ENCODE measurements at places on chromosomes 12 and 14.

DNA sequence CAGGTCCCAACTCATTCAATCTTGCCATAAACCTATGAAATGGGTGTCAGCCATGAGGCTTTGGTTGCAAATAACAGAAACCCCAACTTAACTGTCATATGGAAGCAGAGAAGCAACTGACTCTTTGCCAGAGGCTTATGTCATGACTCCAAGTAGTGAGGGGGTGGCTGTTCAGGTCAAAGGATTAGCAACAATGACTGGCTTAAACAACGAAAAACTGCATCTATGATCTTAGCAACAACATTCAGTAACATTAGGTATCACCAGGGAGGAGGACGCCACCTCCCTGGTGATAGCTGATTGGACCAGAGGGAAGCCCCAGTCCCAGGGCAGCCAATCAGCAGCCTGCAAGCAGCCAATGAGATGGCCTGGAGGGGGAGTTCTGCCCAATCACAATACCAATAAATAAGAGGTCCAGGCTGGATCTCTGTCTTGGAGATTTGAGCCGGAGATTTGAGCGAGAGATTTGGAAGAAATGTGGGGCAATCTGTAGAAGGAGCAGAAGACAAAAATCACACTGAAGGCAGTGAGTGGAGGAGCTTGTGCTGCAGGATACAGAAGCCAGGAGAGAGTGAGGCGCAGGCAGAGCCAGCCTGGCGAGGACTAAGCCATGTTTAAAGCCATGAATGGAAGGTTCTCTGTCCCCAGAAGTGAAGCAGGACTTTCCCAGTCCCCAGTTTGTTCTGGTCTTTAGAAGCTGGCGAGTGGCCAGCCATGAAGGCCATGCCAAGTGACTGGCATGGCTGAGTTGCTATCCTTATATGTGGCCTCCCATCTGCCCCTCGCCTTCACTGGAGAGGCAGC, 93.3 kb downstream of the CALM1 start:
- no peak for DNase-seq

DNA sequence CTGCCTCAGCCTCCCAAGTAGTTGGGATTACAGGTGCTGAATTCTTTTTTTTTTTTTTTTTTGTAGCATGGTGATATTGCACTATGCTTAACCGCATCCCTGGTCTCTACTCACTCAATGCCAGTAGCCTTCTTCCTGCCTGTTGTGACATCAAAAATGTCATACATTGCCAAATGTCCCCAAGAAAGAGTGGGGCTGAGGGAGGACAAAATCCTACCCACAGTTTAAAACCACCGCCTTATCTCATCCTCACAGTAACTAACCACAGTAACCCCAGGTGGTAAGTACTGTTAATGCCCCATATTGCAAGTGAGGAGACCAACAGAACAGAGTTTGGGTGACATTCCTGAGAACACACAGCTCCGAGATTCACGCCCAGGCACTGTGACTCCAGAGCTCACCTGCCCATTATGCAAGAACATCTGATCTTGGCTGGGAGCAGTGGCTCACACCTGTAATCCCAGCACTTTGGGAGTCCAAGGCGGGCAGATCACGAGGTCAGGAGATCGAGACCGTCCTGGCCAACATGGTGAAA, 19.6 kb downstream of the MORN3 start:
- no peak for DNase-seq

DNA sequence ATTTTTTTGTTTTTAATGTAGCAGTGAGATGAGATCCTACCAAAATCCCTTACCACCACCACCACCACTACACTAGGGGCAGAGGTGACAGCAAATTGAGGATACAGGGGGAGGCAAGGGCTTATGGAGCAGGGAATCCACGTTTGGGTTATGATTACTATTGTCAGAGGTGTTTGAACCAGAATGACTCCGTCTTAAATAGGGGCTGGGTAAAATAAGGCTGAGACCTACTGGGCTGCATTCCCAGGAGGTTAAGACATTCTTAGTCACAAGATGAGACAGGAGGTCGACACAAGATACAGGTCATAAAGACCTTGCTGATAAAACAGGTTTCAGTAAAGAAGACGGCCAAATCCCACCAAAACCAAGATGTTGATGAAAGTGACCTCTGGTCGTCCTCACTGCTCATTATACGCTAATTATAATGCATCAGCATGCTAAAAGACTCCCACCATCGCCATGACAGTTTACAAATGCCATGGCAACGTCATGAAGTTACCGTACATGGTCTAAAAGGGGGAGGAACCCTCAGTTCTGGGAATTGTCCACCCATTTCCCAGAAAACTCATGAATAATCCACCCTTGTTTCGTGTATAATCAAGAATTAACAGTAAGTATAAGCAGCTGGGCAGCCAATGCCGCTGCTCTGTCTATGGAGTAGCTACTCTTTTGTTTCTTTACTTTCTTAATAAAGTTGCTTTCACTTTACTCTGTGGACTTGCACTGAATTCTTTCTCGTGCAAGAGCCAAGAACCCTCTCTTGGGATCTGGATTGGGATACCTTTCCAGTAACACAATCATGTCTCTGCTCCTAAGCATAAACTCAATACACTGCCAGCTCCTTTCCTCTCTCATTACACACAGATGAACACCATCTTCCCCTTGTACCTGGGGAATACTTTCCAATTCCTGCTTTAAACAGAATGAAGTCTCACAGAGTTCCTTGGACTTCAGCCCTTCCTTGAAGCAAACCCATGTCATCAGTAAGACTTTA, 16.7 kb upstream of the CRY1 start:
- DNase-seq = no peak

DNA sequence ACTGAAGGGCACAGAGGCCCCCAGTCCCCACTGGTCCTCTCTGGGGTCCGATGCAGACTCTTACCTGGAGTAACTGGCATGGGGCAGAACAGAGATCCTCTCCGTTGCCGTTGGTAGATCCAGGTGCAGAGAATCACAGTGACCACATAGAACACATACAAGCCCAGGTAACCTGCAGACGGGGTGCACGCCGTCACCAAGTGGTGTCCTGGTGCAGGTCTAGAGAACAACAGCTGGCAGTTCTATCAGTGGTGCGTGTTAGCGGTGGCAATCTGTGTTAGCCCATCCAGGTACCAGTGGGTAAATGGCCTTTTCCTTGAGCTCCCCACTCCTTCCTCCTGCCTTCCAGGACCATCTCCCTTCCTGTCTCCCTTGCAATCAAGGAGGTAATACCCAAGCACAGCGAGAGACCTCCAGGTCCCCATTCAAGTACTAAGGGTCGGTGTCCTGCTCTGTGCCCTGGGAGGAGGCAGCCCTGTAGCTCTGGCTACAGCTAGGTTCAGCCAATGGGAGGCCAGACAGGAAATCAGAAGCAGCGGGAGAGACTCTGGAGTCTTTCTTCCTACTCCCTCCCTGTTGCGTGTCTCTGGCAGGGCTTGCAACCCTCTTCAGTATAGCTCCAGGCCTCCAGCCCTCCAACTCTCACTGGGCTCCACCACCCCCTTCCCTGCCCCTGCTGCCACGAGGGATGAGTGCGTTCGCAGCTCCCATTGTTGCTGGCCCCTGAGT, 15.8 kb downstream of the SLC8B1 start:
- no peak for DNase-seq

- DNase-seq = no peak
Measured at GRCh38 chr12:58189030-58189429, 247.7 kb downstream of the ATP23 start.

DNA sequence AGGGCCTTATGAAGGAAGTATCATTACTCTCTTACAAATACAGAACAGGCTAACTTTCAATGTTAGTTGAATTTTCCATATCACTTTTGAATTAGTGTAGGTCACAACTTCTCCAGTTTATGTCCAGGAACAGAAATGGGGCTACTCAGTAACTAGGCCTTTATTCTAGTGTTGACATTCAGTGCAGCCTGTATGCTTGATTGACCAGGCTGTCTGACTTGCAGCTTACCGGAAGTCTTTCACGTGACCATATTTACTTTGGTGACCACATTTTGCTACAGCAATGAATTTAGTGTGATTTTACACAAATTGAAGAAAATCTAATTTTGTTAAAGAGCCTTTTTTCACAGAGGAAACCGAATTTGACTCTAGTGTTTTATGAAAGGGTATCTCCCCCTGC, 12.4 kb downstream of the MTERF2 start:
- DNase-seq = no peak

GRCh38 chr12:57623385-57623784, 9.6 kb downstream of the B4GALNT1 start:
- no peak for DNase-seq

DNA sequence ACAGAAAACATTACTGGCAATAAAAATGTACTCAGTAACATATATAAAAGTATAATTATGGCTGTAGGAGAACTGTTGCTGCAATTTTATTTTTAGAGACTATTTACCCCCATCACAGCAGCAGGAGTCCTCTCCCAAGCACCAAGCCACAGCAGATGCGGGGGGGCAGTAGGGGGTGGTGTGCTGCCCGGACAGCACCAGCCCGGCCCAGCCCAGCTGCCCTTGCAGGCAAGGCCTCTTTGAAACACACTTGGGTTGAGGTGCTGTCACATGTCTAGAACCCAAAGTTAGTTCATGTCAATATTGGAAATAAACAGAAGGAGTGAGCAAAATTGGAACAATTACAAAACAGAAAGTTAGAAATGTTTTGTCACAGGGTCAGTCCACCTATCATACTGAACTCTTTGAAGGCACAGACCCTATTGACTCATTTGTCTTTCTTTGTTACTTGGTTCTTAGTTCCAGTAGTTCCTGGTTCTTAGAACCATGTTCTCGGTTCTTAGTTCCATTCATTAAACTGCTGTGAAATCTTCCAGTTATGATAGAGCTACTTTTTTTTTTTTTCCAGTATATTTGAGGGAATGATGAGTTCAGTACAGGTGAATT, 22.7 kb downstream of the CCNK start:
- DNase-seq = no peak

DNA sequence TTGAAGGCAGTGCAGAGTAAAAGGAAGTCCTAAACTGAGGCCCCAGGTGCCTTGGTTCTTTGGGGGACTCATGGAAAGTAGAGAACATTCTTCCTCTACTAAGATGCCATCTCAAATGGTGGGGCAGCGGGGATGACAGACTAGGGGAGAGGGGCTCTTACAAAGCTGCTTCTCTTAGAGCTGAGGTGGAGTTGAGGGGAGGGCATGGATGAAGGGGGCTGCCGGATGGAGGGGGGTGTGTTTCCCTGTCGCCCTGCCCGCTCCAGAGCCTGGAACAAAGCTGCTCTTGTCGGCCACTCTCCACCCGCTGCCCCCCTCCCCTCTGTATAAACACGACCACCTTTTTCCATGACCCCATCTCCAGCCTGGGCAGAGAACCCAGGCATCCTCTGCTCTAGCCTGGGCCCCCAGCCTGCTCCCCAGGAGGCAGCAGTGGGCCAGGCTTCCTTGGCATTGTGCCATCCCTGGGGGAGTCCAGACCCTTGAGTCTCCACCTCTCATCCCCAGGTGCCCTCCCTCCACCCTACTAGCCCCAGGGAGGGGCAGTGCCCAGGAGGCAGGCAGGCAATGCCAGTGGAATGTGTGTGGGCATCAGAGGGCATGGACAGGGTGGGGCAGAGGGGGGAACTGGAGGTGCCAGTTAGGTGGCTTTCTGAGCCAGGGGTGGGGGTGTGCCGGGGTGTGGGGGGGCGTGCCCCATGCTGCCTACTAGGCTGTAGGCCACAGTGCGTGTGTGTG, 1.7 kb downstream of the RARG start:
- no peak for DNase-seq

- no peak for DNase-seq
Measured at GRCh38 chr12:73342733-73343132, 1070.6 kb downstream of the TRHDE start.

DNA sequence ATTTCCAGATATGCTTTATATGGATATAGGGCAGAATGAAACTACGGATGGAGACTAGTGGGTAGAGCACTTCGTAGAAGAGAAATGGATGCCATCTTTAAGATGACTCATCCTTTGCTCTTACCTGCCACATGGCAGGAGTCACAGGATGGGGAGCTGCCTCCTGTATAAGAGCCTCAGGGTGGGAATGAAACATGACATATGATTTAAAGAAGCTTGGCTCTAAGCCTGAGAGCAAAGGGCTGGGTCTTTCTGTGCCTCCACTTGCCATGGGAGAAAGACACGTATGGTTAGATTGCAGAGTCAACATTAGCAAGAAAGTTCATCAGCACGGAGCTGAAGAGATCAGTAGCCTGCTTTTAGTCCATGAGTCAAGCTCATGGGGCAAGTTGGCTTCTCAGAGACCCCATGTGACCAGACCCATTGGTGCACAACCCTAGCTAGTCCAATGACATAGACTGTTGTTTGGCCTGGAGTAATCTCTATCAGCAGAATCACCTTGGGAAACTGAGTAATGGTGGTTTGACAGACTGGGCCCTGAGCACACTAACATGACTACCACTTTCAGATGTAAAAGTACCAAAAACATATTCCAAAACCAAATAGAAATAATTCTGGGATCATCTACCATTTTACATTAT, 38.1 kb upstream of the IL22 start:
- DNase-seq = no peak

- no peak for DNase-seq
Measured at GRCh38 chr14:73742520-73743238, 28.5 kb upstream of the PNMA1 start.

DNA sequence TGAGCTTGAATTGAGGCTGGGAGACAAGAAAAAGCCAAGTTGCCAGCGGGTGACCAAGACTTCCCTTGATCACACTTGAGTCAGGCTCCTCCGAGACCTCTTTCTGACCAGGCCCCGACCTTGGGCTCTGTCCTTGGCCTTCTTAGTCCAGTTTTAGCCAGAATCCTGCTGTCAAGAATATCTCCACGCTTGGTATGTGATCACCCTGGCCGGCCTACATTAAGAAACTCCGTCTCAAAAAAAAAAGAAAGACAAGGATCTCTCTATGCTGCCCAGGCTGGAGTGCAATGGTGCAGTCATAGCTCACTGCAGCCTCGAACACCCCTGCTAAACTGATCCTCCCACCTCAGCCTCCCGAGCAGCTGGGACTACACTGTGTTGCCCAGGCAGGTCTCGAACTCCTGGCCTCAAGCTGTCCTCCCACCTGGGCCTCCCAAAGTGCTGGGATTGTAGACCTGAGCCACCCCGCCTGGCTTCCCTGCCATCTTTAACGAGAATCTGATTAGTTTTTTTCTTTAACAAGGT, 1.0 kb upstream of the ITPK1 start:
- no peak for DNase-seq

DNA sequence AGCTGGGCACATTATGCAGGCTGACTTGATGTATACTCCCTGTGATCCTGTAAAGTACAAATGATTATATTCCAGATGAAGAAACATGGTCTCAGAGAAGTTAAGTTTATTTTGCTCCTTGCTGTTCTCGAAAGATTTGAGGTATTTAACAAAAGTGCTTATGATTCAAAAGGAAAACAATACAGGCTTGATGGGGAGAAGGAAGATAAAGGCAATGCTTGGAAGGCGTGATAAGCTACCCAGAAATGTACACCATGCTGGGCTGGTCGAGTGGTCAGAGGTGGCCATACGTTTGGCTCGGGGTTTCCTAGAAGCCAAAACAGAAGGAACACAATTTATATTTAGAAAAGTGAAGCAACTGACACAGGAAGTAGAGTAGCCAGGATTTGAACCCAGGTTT, 201.0 kb downstream of the KTN1 start:
- no peak for DNase-seq

GRCh38 chr12:79433465-79434072, 257.2 kb downstream of the PAWR start:
- DNase-seq = no peak

GRCh38 chr12:119634743-119635142, 33.2 kb upstream of the PRKAB1 start:
- DNase-seq = no peak

Data from esophagus squamous epithelium (tissue), 5 donors.